ENCODE measurements at places on chromosomes 1 and 21. TPM values are rescaled to one million over a fixed set of nuclear protein-coding genes. Genes with fewer than 3 reads are reported as not detected.

Gene OR2T2
- not detected for total RNA-seq

Gene OR2M4
- not detected for total RNA-seq

Gene OR10J1
- not detected for total RNA-seq

Gene SH3GLB1
- total RNA-seq = 65.3 TPM

Gene SPRR1A
- total RNA-seq = not detected

Gene RHOU
- total RNA-seq = 0.68 TPM

Gene CNIH3
- total RNA-seq = 1.00 TPM

Gene CFHR5
- total RNA-seq = not detected

Gene GPR137B
- total RNA-seq = 5.6 TPM

Gene S1PR1
- 134 TPM for total RNA-seq

Gene PDC
- total RNA-seq = not detected

Gene KRTAP19-2
- total RNA-seq = not detected

Gene ZNF670
- total RNA-seq = 4.5 TPM

DNA sequence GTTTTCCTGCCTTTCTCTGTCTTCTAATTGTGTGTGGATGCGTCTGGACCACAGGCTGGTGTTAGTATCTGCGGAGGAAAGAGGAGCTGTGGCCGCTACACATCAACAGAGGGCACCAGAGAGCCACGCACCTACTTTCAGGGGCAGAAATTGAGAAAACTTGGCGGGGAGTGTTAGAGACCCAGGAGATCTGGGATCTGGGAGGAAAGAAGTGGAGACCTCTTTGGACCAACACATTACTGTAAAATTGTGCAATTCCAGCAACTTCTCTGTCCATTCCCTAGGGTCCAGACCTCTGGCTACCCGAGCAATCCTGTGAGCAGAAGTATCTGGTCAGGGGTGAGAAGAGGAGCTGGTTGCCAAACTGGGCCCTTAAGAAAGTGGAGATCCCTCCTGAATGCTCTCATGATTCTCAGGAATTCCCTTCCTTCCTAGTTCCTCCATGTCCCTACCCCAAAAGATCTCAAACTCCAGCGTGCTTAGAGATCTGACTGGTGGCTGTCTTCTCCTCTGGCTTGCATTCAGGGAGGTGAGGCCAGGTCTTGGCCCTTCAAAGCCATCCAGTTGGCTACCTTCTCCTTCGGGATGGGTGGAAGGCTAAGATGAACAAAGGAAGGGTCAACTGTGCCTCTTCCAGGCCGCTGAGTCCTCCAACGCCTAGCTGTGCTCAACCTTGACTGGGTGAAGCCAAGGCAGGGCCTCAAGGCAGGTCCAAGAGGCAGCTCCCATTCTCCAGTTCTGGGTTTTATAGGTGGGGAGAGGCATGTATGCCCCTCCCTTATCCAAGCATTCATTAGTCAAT lies 1.2 kb upstream of the KIRREL1 start:
- peak; percentile 59 for DNase-seq

DNA sequence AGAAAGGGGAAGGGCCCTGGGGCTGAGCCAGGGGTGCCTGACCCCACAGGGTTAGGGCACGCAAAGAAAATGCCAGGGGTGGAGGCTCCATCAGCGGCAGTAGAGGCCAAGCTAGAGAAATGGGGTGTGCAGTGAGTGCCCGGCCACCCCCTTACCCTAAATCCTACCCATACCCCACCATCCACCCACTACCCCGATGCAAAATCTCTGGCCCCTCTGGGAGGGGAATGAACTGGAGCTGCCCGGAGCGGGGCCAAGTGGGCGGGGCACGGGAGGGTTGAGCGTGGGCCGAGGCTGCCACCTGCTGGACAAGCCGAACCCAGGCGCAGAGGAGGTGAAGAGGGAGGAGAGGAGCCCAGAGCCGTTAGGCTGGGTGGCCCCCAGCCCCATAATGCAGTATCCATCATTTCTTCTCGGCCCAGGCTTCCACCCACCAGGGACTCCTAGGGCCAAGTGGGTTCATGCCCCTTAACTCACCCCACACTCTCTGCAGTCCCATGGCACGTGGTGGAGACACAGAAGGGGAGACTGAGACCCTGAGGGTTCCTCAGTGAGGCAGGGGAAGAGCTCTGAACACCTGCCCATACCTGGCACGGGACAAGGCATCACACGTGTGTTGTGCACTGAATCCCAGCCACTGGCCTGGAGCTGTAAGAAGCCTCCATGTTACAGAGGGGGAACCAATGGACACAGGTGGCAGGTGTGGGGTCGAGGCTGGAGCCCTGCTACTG lies 1.4 kb upstream of the C1QC start:
- DNase-seq = peak; percentile 77

GRCh38 chr1:116501125-116501869 lies 69.5 kb downstream of the CD58 start:
- DNase-seq = no peak

DNA sequence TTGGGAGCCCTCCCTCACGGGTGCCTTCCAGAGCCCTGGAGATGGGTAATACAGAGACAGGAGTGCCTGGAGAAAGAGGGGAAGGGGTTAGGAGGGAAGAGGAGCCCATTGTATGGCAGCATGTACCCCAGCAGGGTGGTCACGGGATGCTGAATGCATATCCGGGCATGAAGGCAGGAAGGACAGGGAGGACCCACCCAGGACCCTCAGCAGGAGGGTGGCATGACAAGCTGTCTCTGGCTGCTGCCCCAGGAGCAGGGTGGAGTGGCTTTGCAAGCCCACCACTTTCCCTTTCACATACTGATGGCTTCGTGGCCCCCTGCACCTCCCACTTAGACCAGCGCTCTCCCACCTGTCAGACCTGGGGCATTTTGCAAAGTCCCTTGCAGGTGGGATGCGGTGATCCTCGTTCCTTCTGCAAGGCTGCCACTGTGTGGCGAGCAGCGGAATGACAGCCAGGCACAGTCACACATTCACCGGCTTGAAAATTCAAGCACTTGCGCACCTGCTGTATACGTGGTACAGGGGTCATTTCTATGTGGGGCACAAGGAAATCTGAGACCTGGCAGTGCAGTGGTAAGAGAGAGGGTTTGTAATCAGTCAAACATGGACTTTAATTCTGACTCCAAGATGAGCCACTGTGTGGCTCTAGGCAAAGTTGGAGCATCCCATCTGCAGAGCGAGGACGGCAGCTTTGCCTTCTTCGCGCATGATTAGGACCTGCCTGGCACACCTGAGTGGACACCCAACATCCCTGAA lies 53.2 kb upstream of the TMEM51 start:
- DNase-seq = peak; percentile 66

DNA sequence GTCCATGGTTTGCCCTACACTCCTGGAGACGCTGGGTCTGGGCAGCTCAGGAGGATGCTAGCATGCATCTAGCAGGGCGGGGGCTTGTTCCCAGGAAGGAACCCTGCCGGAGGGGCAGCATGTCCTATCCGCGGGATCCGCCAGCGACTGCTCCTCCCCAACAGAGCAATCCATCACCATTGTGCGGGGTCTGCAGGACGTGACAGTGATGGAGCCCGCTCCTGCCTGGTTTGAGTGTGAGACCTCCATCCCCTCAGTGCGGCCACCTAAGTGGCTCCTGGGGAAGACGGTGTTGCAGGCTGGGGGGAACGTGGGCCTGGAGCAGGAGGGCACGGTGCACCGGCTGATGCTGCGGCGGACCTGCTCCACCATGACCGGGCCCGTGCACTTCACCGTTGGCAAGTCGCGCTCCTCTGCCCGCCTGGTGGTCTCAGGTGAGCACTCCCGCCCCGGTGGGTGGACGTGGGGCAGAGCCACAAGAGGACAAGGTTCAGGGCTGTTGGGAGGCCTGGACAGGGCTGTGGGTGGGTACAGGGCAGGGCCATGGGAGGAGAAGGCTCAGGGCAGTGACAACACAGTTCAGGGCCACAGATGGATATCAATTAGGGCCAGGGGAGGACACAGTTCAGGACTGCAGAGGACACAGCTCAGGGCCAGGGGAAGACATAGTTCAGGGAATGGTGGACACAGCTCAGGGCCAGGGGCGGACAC lies 71.3 kb downstream of the OBSCN start:
- DNase-seq = no peak

GRCh38 chr1:180849031-180849775 lies 63.5 kb upstream of the KIAA1614 start:
- no peak for DNase-seq

GRCh38 chr1:247961791-247962190 lies 3.2 kb upstream of the OR2AK2 start:
- DNase-seq = no peak

DNA sequence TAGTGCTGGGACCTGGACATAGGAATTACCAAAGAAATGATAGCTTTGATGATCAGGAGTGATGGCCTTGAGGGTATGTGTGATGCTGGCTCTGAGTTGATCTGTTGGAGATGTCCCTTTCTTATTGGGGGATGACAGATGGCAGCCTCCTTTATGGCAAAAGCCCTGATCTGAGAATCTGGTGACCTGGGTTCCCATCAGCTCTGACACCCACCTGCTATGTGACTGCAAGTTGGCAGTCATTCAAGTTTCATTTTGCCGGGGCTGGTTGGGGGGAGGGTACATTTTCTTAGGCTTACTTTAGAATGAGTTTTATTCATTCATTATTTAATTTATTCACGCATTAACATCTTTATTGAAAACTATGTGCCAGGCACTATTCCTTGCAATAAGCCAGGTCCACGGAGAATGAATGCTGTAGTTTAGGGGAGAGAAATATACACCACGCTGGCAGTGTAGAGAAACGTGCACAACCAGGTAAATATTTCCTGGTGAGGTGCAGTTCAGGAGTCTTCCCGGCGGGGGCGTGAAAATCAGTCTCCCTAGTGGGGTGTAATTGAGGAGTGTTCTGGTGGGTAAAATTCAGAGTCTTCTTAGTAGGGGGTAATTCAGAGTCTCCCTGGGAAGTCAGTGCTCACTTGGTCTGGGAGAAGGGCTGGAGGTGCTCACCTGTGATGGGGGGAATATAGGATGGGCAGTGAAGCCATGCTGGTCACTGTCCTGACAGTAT lies 401.3 kb downstream of the CAMTA1 start:
- DNase-seq = no peak

DNA sequence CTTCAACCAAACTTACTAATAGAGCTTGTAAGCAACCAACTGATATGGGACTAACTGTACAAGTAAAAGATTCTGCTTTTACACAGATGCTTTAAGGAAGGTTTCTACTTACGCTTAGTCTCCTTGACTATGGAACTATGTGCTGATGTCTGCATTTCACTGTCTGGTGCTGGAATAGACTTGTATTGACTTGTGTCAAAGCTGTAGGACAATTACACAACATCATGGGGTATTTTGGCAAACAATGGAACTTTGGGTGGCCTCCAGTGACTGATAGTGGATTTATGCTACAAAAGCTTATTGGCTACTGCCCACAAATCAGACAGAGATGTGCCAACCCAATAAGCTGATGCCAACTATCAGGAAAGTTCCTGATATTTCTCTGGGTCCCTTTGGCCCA lies 10.6 kb downstream of the CBR1 start:
- DNase-seq = no peak

GRCh38 chr1:15876357-15877055 lies 29.0 kb downstream of the SPEN start:
- no peak for DNase-seq

DNA sequence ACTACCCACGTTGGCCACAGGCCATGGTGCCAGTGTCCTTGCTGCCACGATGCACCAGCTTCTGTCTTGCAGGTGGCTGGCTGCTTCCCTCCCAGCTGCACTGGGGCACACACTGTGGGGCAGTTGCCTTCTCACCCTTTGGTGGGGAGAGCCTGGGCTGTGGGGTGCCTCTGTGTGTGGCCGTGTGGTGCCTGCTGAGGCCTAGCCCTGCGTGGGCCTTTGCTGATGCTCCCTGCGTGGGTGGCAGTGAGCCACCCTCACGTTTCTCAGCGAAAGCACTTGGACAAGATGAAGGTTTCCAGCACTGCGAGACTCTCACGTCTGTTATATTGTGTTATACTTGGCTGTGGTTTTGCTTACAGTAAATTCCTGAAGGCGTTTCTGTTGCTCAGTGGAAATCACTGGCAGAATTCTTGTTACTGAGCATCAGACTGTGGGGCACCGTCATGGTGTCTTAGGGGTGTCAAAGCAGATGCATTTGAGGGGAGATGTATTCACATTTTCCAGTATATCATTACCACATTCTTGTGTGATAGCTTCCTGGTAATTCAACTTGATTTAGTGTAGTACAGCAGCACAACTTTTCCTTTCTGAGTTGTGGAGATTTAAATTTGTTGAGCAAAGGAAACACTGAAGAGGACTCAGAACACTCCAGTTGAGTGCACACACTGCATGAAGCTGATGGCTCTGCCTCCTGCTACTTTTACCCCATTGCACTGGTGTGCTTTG lies 124.7 kb downstream of the PCBP3 start:
- DNase-seq = peak; percentile 65

GRCh38 chr1:48294656-48295055 lies 72.1 kb downstream of the SLC5A9 start:
- no peak for DNase-seq

DNA sequence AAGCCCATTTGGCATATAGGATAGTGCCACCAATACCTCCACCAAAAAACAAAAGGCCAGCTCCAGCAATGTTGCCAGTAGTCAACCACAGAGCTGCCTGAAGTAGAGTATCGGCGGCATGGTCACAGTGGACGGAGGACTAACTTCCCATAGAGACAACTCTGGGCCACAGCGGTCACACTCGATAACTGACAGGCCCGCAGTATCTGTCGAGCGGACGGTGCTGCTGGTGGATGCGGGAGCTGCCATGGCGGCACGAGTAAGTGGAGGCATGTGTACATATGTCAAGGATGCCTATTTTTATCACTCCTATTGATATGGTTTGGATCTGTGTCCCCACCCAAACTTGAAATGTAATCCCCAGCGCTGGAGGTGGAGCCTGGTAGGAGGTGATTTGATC lies 4.1 kb downstream of the KRTAP12-1 start:
- DNase-seq = no peak

GRCh38 chr1:181742426-181742825 lies 259.1 kb downstream of the CACNA1E start:
- DNase-seq = no peak

DNA sequence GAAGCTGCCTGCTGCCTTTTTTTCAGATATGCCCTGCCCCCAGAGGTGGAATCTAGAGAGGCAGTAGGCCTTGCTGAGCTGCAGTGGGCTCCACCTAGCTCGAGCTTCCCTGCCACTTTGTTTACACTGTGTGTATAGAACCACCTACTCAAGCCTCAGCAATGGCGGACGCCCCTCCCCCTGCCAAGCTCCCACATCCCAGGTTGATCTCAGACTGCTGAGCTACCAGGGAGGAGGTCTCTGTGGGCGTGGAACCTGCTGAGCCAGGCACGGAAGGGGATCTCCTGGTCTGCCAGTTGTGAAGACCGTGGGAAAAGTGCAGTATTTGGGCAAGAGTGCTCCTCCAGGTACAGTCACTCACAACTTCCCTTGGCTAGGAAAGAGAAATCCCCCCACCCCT lies 65.1 kb downstream of the MSH4 start:
- DNase-seq = no peak

DNA sequence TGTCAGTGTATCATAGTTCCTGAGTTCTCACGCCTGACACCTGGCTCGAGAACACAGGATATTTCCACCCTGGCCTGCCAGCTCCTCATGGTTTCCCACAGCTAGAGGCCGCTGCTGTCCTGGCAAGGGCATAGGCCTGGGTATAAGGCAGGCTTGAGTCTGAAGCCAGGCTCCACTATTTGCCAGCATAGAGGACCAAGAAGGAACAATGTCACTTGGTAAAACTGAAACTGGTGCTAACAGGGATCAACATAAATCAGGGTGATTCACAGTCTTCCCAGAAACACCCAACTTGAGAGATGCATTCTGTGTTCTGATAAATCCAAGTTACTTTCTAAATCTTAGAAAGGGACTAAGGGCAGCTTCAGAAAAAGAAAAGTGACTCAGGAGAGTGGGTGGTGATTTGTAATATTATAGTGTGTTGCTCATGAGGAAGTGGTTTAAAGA lies 6.9 kb upstream of the S100A2 start:
- peak; percentile 83 for DNase-seq

- no peak for DNase-seq
Measured at GRCh38 chr1:81407000-81407821, 393.5 kb upstream of the ADGRL2 start.

GRCh38 chr1:150549496-150550221 lies 451 bp downstream of the ADAMTSL4 start:
- no peak for DNase-seq

All from activated CD4-positive, alpha-beta memory T cell treated with anti-CD3 and anti-CD28 coated beads for 36 hours (primary cell).